ENCODE measurements at places on chromosomes 4 and X.

DNA sequence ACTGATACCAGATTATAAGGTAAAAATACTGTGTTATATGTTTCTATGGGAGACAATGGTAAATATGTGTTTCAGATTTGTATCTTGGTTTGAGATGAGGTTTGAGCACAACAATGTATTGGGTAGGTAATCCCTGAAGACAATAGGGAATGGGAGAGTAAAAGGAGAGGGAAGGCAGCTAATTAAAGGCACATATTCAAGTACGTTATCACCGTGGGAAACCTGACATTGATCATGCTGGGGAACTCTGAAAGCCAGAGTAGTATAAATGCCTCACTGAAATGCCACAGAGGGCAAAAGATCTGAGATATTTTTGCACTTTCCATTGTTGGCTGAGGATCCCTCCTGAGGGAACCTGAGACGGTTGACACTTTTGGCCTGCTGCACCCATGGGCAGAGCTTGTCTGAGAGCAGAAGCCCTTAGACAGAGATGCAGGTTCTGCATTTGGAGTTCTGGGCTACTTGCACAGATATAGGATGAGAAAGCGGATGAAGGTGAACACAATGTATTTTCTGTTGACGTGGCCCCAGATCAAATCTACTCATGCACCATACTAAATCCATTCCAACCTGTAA lies 506.7 kb downstream of the PCDH18 start:
- no peak for DNase-seq

GRCh38 chr4:38088321-38088720 lies 128.1 kb downstream of the PTTG2 start:
- DNase-seq: no peak

DNA sequence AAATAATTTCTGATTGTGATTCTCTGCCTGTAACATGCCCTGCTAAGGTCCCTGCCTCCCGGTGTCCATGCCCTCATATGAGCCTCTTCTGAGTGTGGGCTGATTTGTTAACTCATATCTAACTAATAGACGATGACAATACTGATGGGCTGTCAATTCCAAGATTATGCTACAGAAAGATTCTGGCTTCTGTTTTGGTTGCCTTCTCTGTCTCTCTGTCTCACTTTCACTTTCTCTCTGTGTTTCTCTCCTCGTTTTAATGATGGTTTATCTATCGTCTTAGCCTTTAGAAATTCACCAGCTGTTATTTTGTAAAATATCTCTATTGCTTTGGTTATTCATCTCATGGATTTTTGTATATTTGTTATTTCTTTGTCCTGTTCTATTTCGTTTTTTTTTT lies 312.5 kb upstream of the ANXA10 start:
- no peak for DNase-seq

- no peak for DNase-seq
Observed at GRCh38 chr4:139921429-139922184, 232.4 kb downstream of the MAML3 start.
